SJCRH30 (cell line): ENCODE measurements at places on chromosomes 4 and X.

- no peak overlapping the region for H3K4me3 ChIP-seq
- no peaks in the 10 kb centered on the region for H3K36me3 ChIP-seq
- no peak overlapping the region for H3K27ac ChIP-seq
- DNase-seq, result no peak
- no peaks in the 10 kb centered on the region for H3K27me3 ChIP-seq
- H3K4me1 ChIP-seq, result no peaks in the 10 kb centered on the region
These were observed 91.9 kb downstream of the TENT5D start for GRCh38 chrX:80511969-80512760.

- no peaks in the 10 kb centered on the region for H3K27me3 ChIP-seq
- H3K27ac ChIP-seq, result no peak overlapping the region
- H3K4me1 ChIP-seq, result no peaks in the 10 kb centered on the region
- H3K4me3 ChIP-seq, result no peak overlapping the region
These were observed 20.9 kb upstream of the NDNF start for GRCh38 chr4:121093261-121093660.

GRCh38 chrX:131728295-131729145 is 184.6 kb downstream of the OR13H1 start:
- no peak overlapping the region for H3K4me3 ChIP-seq
- no peak for DNase-seq
- no peak overlapping the region for H3K27ac ChIP-seq
- no peaks in the 10 kb centered on the region for H3K4me1 ChIP-seq
- no peaks in the 10 kb centered on the region for H3K27me3 ChIP-seq

DNA sequence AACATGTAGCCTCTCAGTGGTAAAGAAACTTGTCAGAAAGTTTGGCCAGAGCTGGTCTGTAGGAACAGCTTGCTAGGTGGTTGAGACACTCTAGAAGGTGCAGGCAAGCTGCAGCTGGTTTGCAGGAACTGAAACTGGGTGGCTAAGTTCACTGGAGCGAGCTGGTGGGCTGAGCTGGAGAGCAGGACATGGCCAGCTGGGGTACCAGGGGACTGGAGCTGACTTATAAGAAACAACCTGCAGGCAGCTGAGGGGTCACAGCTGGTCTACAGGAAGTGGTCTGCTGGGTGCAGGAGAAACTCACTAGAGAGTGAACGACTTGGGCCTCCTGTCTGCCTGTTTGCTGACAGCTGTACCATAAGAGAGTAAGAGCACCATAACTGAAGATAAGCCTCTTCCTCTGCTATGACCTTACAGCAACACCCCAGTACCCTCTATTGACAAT is 157.1 kb upstream of the LNX1 start:
- H3K4me3 ChIP-seq, result no peak overlapping the region
- H3K27me3 ChIP-seq, result no peaks in the 10 kb centered on the region
- DNase-seq, result peak; percentile 20
- H3K36me3 ChIP-seq, result no peaks in the 10 kb centered on the region
- H3K4me1 ChIP-seq, result 0 out of 2 replicates have a peak, but pooled peaks cover 3% of the 10 kb centered on the region
- no peak overlapping the region for H3K27ac ChIP-seq

GRCh38 chr4:992297-993110 is 700 bp downstream of the SLC26A1 start:
- H3K36me3 ChIP-seq, result no peaks in the 10 kb centered on the region
- H3K4me1 ChIP-seq, result no peaks in the 10 kb centered on the region; the same call in 1 of the 2 replicates
- H3K4me3 ChIP-seq, result no peak overlapping the region
- no peak for DNase-seq

DNA sequence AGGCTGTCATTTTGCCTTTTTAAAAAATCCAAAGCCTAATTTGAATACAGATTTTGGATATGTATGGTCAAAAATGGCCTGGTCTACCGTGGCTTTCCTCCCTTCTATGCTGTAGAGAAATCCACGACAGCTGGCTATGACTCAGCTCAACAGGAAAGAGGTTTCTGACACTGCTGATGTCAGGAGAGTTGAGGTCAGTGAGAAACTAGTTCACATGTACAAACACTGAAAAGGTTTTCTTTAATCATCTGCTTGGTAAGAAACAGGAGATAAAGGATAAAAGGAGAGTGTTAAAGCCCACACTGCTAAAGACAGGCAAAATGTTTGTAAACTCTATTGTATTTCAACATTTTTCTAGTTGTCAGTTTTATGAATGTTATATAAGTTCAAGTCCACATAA is 113.9 kb downstream of the NYX start:
- peak; percentile 36 for DNase-seq
- H3K4me1 ChIP-seq, result peaks cover 12% of the 10 kb centered on the region
- H3K36me3 ChIP-seq, result no peaks in the 10 kb centered on the region
- no peak overlapping the region for H3K4me3 ChIP-seq
- H3K27ac ChIP-seq, result peak overlapping the region; percentile 66
- no peaks in the 10 kb centered on the region for H3K27me3 ChIP-seq

GRCh38 chrX:153645151-153645550 is 1.9 kb upstream of the DUSP9 start:
- H3K36me3 ChIP-seq, result no peaks in the 10 kb centered on the region
- H3K27ac ChIP-seq, result no peak overlapping the region
- H3K4me1 ChIP-seq, result no peaks in the 10 kb centered on the region
- DNase-seq, result no peak
- H3K27me3 ChIP-seq, result no peaks in the 10 kb centered on the region

DNA sequence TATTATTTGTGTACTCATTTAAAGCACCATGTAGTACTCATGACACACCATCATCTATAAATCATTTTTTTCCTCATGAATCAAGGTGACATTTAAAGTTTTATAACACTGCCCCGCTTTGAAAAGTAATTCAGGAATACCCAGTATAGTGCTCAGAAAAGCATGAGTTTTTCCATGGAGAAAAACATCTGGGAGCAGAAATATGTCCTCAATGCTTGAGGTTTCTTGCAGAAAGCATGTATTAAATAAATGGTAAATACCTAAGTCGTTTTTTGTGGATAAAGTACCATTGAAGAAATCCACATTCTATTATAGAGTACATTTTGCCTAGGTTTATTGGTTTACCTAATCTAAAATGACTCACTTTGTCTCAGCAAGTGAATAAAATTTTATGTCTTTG is 66.2 kb downstream of the UBA6 start:
- H3K27ac ChIP-seq, result no peak overlapping the region
- DNase-seq, result no peak

- no peaks in the 10 kb centered on the region for H3K36me3 ChIP-seq
- no peaks in the 10 kb centered on the region for H3K4me1 ChIP-seq
- no peak for DNase-seq
- H3K4me3 ChIP-seq, result no peak overlapping the region
- H3K27ac ChIP-seq, result no peak overlapping the region
These were observed 330.3 kb downstream of the CBLL2 start for GRCh38 chrX:22603060-22603459.

DNA sequence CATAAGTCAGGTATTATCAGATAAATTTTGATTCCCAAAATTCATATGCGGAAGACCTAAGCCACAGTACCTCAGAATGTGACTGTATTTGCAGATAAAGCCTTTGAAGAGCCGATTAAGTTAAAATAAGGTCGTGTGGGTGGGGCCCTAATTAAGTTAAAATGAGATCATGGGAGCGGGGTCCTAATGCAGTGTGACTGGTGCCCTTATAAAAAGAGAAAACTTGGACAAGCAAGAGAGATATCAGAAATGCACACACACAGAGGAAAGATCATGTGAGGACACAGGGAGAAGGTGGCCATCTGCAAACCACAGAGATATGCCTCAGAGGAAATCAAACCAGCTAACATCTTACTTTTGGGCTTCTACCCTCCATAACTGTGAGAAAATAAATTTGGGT is 236.1 kb downstream of the FBXO8 start:
- no peaks in the 10 kb centered on the region for H3K27me3 ChIP-seq
- H3K27ac ChIP-seq, result no peak overlapping the region

GRCh38 chr4:87005690-87006425 is 71.0 kb downstream of the AFF1 start:
- H3K4me3 ChIP-seq, result peak overlapping the region; percentile 88
- H3K27ac ChIP-seq, result peak overlapping the region; percentile 98
- no peaks in the 10 kb centered on the region for H3K36me3 ChIP-seq
- H3K27me3 ChIP-seq, result no peaks in the 10 kb centered on the region
- peak; percentile 36 for DNase-seq

GRCh38 chr4:158808399-158808798 is 39.6 kb downstream of the FNIP2 start:
- peaks cover 17% of the 10 kb centered on the region; the same call in 1 of the 2 replicates for H3K4me1 ChIP-seq
- H3K36me3 ChIP-seq, result no peaks in the 10 kb centered on the region
- H3K27me3 ChIP-seq, result no peaks in the 10 kb centered on the region
- no peak for DNase-seq
- H3K27ac ChIP-seq, result no peak overlapping the region
- no peak overlapping the region for H3K4me3 ChIP-seq

- no peak for DNase-seq
- H3K27me3 ChIP-seq, result no peaks in the 10 kb centered on the region
- no peaks in the 10 kb centered on the region for H3K36me3 ChIP-seq
These were observed 37.0 kb downstream of the STK26 start for GRCh38 chrX:132059973-132060540.

DNA sequence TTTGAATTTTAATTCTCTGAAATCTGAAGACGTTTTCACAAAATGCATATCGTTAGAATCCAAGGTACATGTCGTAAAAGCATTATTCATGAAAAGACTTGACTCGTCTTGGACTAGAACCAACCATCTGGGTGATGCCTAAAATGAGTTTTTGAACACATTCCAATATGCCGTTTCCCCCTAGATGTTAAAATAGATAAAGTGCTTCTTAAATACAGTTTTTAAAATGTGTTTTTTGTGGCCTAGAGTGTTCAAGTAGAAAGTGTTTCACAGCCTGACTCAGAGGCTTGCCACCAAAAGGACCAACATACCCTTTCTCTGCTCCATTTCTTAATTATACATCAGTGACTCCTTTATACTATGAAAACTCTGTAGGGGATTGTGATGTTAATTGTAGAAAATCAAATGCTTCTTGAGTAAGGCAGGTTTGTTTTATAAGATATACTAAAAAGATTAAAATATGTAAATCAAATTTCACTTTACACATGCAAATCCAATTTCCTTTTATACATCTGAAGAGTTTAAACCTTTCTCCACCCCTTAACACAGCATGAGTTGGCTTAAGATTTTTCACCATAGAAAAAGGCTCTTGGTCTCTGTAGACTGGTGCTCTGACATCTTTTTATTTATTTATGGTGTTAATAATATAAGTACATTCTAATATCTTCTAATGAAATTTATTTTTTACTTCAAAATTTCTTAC is 48.4 kb downstream of the PRKG2 start:
- H3K27me3 ChIP-seq, result no peaks in the 10 kb centered on the region
- H3K27ac ChIP-seq, result no peak overlapping the region
- no peak for DNase-seq
- no peaks in the 10 kb centered on the region for H3K4me1 ChIP-seq
- H3K4me3 ChIP-seq, result no peak overlapping the region
- H3K36me3 ChIP-seq, result no peaks in the 10 kb centered on the region

- H3K4me1 ChIP-seq, result no peaks in the 10 kb centered on the region
- no peaks in the 10 kb centered on the region for H3K36me3 ChIP-seq
- no peak overlapping the region for H3K4me3 ChIP-seq
- DNase-seq, result no peak
- no peak overlapping the region for H3K27ac ChIP-seq
- no peaks in the 10 kb centered on the region for H3K27me3 ChIP-seq
These were observed 2750.2 kb downstream of the ARAP2 start for GRCh38 chr4:33494150-33494549.

GRCh38 chr4:117577686-117578311 is 456.5 kb upstream of the NDST3 start:
- H3K27me3 ChIP-seq, result no peaks in the 10 kb centered on the region; the same call in 1 of the 2 replicates
- DNase-seq, result no peak
- H3K4me1 ChIP-seq, result no peaks in the 10 kb centered on the region
- H3K36me3 ChIP-seq, result no peaks in the 10 kb centered on the region
- no peak overlapping the region for H3K4me3 ChIP-seq

DNA sequence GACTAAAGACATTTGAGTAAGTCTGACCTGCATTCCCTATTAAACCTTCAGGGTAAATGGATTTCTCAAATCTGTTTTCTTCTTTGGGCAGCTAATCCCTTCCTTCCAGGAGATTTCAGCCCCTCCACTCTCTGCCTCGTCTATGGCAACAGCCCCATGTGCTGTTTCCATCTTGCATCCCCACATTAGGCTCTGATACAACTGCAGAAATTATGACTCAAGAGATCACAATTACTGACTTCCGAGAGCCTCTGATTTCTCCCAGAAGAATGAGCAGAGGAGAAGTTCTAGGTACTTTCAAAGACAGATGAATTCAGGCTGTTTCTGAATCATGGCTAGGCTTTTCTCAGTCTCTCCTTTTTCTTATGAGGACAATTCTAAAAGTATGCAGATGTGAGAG is 38.7 kb downstream of the RAI2 start:
- H3K27me3 ChIP-seq, result 0 out of 2 replicates have a peak, but pooled peaks cover 3% of the 10 kb centered on the region
- H3K4me1 ChIP-seq, result no peaks in the 10 kb centered on the region
- H3K27ac ChIP-seq, result no peak overlapping the region
- H3K4me3 ChIP-seq, result no peak overlapping the region
- DNase-seq, result no peak

- no peak overlapping the region for H3K4me3 ChIP-seq
- DNase-seq, result no peak
- H3K27me3 ChIP-seq, result 0 out of 2 replicates have a peak, but pooled peaks cover 2% of the 10 kb centered on the region
- H3K27ac ChIP-seq, result no peak overlapping the region
- H3K4me1 ChIP-seq, result no peaks in the 10 kb centered on the region
These were observed 161.3 kb upstream of the KIT start for GRCh38 chr4:54496412-54496811.

DNA sequence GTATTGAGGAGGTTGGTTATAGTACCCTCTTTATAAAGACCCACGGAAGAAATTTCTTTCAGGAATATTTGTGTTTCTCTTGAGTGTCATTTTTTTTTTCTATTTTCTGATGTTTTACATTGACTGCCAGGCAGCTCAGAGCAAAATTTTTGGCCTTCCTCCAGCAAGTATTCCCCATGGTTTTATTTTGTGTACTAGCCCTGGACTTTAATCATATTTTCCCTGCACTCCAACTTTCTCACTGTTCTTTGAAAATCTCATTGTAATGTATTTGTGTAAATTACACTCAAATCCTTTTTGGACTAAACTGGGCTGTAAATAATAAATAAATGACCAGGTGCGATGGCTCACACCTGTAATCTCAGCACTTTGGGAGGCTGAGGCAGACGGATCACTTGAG is 45.6 kb upstream of the USP46 start:
- H3K36me3 ChIP-seq, result no peaks in the 10 kb centered on the region
- H3K4me1 ChIP-seq, result no peaks in the 10 kb centered on the region
- DNase-seq, result no peak
